Stimulated activated CD4-positive, alpha-beta T cell treated with anti-CD3 and anti-CD28 coated beads, Interleukin-15, amount 100 ng/mL, for 24 hours (primary cell): ENCODE measurements at places on chromosomes 2 and 18.
A peak's percentile ranks its signal among the peaks of the same experiment; 100 is the strongest.

DNA sequence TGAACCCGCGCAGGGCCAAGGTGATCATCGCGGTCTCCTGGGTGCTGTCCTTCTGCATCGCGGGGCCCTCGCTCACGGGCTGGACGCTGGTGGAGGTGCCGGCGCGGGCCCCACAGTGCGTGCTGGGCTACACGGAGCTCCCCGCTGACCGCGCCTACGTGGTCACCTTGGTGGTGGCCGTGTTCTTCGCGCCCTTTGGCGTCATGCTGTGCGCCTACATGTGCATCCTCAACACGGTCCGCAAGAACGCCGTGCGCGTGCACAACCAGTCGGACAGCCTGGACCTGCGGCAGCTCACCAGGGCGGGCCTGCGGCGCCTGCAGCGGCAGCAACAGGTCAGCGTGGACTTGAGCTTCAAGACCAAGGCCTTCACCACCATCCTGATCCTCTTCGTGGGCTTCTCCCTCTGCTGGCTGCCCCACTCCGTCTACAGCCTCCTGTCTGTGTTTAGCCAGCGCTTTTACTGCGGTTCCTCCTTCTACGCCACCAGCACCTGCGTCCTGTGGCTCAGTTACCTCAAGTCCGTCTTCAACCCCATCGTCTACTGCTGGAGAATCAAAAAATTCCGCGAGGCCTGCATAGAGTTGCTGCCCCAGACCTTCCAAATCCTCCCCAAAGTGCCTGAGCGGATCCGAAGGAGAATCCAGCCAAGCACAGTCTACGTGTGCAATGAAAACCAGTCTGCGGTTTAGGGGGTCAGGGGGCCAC, 897 bp downstream of the GPR45 start:
- no peak for DNase-seq

DNA sequence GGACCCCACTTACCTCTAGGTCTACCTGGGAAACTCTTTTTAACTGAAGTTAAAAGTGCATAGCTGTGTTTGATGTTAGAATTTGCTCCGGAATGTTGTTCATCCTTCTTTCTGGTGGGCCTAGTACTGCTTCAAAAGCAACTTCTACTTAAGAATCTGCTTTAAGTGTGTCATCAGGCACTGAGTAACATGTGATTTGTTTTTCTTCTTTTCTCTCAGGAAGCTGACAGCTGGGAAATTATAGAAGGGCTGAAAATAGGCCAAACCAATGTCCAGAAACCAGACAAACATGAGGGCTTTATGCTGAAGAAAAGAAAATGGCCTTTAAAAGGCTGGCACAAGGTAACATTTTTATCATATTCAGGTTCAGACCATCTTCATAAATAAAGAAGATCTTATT, 122.9 kb downstream of the PRKRA start:
- no peak for DNase-seq

GRCh38 chr2:106649306-106649705, 162.1 kb downstream of the CD8B2 start:
- DNase-seq, result no peak

- no peak for DNase-seq
These were observed 53.4 kb downstream of the AAK1 start for GRCh38 chr2:69589973-69590652.

GRCh38 chr2:6929196-6929819, 12.1 kb downstream of the RNF144A start:
- no peak for DNase-seq

- DNase-seq, result no peak
These were observed 189.8 kb downstream of the GULP1 start for GRCh38 chr2:188481474-188481873.

DNA sequence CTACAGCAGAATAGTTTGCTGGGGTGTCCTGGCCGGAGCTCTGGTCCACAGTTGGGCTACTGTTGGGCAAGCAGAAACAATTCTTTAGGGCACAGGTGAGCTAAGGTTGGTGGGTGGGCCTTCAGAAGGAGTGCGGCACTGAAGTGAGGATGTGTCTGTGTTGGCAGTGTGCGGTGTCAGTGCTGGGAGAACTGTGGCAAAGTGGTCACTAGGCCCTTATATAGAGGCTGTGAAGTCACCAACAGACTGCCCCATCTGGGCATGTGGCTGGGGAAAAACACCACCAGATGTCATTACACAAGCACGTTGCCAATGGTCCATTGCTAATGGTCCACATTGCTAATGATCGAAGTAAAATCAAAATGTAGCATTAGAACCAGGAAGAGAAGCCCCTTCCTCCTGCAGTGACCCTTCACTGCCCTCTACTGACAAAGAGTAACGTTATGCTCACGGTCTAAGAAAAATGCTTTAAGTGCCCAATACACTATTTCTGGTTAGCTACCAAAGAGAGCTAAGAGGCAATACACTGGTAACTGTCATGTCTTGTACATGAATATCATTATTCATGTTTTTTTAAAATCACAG, 21.3 kb downstream of the SCN1A start:
- DNase-seq, result no peak

DNA sequence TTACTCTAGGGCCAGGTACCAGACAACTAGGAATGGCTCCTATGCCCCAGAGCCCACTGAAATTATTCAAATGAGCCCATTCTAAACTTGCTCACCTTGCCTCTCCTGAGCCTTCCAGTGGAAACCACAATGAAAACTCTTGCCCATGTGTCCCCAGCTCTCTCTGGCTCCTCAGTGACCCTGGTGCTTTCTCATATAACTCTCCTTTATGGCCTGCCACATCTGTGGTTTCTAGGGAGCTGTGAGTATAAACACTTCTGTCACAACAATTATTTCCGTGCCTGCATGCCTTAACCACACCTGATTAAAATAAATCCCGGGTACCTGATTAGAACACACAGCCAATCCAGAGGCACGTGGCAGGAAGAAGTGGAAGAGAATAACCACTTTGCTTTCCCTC, 333.0 kb upstream of the SPRED2 start:
- no peak for DNase-seq

- peak; percentile 43 for DNase-seq
These were observed 915 bp downstream of the CUL3 start for GRCh38 chr2:224584111-224584784.

- no peak for DNase-seq
These were observed 47.8 kb upstream of the ODC1 start for GRCh38 chr2:10495988-10496313.

DNA sequence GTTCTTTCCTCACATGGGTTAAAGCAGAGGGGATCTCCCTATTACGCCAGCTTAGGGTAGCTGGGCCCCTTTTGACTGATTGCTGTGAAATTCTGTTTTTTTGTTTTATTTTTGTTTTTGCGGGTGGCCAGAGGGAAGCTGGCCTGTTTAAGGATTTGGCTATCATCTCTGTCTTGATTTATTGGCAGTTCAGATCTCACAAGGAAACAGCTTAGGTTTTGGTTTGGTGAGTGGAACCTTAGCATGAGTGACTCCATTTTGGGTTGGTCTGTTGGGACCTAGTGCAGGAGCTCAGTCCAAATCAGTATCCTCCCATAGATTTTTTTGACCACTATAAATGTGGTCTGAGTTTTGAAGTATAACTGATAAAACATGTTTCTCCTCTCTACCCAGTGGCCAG, 25.6 kb upstream of the NTSR2 start:
- no peak for DNase-seq

- DNase-seq, result no peak
These were observed 8.9 kb upstream of the THUMPD2 start for GRCh38 chr2:39787950-39788349.

DNA sequence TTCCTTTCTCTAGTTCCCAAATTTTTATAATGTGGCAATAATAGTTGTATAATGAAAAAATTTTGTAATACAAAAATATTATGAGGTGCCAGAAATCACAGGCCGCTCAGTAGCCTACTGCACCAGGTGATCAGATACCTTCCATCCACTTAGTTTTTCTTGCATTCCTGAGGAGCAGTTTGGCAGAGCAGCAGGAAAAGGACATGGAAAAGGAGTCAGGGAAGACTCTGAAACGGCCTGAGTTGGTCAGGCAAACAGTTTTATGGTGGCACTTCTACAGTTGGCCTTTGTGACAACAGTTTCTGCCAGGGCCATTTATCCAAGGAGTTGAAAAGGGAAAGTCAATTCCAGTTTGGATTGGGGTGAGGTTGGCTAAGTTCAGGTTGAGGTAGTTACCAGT, 165.4 kb upstream of the ALPP start:
- no peak for DNase-seq

DNA sequence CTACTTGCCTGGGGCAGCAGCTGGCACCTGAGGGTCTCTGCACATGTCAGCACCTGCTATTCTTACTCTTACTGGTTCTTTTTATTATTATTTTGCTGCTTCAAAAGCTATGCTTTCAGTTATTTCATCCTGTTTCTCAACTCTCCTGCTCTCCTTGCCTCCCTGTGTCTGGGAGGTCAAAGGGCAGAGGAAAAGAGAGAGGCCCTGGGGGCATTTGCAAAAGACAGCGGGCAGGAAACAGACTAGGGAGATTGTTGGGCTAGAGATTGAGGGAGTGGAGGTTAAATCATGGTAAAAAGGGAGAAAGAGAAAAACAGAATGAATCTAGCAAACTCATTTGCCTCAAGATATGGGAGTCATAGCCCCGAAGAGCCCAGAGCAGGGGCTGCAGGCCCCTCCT, 21.1 kb upstream of the RPL31 start:
- no peak for DNase-seq

DNA sequence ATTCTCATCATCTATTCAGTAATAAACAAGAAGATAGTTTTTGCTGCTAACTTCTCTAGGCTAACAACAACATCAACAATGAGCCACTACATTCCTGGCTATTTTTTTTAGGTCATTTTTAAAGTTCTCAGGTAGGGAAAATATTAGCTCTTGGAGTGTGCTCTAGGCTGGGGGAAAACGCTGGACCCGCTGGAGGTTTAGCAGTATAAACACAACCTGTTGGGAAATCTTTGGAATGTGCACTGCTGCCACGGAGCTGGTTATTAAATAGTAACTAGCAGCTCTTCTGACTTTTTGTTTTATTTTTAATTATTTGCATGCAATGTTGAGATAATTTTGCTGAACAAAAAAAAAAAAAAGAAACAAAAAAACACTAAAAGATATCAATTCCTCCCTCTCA, 892.1 kb upstream of the ACVR2A start:
- no peak for DNase-seq

DNA sequence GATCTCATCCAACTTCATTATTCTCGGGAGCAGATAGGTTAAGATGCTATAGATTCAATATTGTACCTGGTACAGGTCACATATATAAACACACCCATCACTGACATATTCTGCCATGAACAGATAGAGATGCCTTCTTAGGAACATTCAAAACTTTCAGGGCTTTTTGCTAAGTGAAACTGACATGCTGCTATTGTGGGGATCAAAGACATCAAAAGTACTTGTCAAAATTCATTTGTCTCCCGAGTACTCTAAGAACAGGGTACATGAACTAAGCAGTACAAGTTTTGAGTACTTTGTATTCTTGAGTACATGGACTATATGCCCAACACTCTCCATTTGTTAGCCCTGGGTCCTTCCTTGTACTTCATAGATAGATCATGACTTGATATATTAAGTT, 173.5 kb downstream of the FSHR start:
- no peak for DNase-seq

- no peak for DNase-seq
These were observed 1.3 kb upstream of the TMSB10 start for GRCh38 chr2:84904151-84904550.

DNA sequence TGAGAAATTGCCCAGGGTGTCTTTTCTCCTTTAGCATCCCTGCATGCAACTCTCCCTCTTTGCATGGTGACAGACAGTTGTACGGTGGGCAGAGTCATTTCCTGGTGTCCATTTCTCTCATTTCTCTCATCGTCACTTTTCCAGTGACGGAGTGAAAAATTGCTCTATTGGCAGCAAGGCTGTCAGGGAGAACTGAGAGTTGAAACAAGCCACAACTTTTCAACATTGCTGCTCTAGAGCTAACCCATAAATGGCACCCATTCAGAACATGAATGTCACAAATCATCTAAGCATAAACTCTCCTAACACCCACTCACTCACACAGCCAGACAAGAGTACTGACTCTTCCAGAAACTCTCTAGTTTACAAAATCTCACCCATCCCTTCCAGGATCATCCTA, 55.7 kb downstream of the ZC3H8 start:
- no peak for DNase-seq

GRCh38 chr2:56534321-56534720, 350.5 kb downstream of the CCDC85A start:
- DNase-seq, result no peak

- DNase-seq, result no peak
These were observed 19.8 kb downstream of the EPHA4 start for GRCh38 chr2:221552291-221552690.

- DNase-seq, result no peak
These were observed 309.3 kb upstream of the MEX3C start for GRCh38 chr18:51506811-51507210.

DNA sequence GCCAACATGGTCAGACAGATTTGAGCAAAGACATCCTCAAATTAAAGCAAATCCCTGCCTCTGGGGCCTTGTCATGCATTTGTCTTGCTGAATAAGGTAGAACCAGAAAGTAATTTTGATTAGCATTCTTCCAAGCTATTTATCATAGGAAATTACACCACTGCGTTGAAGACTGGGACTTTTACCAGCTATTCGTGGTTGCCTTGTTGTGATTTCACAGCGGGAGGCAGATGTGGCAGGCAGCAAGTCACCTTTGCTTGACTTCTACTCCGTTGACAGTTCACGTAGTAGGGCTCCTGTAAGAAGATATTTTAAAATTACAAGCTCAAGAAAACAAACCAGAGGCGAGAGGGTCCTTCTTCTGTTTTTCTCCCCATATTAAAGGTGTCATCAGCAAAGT, 80.6 kb downstream of the EN1 start:
- DNase-seq, result no peak

DNA sequence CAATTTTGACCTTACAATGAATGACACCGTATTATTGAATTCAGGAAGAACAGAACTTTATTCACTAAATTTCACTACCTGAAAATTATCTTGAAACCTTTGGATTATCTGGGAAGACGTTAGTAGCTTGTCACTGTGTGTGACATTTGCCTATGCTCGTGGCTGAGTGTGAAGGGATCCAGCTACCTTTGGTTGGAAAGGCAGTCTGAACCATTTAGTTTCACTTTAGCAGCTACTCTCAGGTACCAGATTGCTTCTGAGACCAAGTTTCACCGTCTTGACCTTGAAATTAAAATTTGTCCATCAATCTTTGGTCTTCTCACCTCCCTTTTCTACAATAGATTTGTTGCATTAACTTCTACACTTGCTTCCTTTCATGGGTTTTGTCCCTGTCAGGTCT, 637.5 kb downstream of the MBD2 start:
- no peak for DNase-seq

DNA sequence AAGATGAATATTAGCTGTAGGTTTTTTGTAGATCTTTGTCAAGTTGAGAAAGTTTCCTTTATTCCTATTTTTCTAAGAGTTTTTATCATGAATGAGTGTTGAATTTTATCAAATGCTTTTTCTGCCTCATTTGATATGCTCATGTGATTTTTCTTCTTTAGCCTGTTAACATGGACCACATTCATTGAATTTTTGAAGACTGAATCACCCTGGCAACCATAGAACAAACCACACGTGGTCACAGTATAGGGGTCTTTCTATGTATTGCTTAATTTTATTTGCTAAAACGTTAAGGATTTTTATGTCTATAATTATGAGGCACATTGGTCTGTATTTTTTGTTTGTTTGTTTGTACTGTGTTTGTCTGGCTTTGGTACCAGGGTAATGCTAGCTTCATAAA, 201.7 kb upstream of the CWC22 start:
- DNase-seq, result no peak
